Activated T-cell treated with anti-CD3 and anti-CD28 coated beads, Interleukin-2, amount 50 U/mL, for 72 hours (primary cell): ENCODE measurements at places on chromosomes 16 and 17. TPM values are rescaled to one million over a fixed set of nuclear protein-coding genes. Genes with fewer than 3 reads are reported as not detected.
A peak's percentile ranks its signal among the peaks of the same experiment; 100 is the strongest.

GRCh38 chr16:10093576-10093975 is 88.7 kb downstream of the GRIN2A start:
- no peak for DNase-seq

Gene RCVRN
- not detected for total RNA-seq

DNA sequence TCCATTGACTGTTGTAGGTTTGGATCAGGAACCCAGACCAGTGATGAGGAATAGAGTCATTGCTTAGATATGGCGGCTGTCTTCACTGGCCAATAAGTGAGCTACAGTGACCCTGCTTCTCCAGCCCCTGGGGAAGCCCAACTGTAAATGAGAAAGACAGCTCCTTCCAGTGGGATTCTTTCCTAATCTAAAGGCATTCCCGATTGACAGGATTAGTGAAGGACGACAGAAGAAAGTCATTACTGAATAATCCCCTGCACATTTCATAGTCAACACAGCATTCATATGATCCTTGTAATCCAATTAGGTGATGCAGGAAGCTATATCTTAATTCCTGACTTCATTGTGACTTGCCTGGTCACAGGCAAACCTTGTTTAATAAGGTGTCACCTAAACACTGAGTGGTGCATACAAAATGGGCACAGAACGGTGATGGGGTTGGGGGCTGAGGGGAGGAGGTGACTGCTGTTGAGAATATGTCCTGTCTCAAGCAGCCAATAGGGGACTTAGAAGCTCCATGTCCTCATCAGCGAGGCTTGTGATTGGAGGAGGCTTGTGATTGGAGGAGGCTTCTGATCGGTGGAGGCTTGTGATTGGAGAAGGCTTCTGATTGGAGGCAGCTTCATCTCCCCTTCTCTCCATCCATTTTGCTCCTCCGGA is 242.6 kb downstream of the XYLT1 start:
- DNase-seq = no peak

Gene DUSP3
- 9.2 TPM for total RNA-seq

GRCh38 chr17:79760197-79760906 is 17.6 kb upstream of the CBX2 start:
- DNase-seq = no peak

Gene SLFN12L
- 73.6 TPM for total RNA-seq

GRCh38 chr16:58970775-58971174 is 236.7 kb upstream of the GOT2 start:
- no peak for DNase-seq

DNA sequence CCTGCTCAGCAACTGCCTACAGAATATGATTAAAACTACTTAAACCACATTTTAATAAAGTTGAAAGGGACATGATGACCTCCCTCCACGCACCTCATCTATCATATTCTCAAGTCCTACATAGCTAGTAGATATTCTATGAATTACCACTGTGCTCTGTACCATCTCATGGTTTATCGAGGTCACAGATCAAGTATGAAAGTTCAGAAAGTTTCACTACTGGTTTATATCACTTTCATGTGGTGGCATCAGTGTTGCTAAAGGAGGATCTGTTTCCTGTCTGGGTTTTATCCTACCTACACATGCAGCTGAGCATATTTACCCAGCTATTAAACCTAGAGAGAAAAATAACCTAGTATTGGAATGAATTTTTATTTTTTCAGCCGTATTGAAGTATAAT is 214.9 kb upstream of the MON1B start:
- DNase-seq = no peak

Gene HBM
- not detected for total RNA-seq

- peak; percentile 26 for DNase-seq
Measured at GRCh38 chr16:23827057-23827456, 8.7 kb upstream of the PRKCB start.

DNA sequence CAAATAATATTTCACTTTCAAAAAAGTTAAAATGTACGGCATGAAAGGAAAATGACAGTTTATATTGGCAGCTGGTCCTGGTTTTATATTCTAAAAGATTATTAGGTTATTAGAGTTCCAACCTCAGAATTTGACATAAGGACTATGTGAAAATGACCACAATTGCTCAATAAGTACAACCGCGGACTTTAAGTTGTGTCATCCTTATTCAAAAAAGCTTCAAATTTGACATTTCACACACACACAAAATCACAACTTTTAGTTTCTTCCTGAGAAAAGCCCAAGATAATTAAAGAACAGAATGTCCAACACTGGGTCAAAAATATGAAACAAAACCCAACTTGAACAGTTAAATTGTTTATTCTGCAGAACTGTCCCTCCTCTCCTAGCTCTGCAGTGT is 133.2 kb upstream of the AXIN2 start:
- DNase-seq = no peak

Gene SRL
- total RNA-seq = not detected

Gene OR4D2
- not detected for total RNA-seq

Gene ABI3
- total RNA-seq = 32.4 TPM

Gene NPIPB9
- total RNA-seq = 4.1 TPM

DNA sequence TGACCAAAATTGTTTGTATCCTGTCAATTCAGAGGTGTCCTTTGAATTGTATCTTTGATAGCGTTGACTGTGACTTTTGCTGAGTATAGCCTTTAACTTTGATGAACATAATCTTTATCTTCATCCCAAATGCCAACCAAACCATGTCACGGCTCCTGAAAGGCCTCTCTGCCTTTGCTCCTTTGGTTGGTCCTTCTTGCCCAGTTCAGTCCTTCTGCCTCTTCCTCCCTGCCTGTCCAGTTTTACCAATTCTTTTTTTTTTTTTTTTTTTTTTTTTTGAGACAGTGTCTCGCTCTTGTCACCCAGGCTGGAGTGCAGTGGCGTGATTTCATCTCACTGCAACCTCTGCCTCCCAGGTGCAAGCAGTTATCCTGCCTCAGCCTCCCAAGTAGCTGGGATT is 12.9 kb upstream of the VPS4A start:
- no peak for DNase-seq

DNA sequence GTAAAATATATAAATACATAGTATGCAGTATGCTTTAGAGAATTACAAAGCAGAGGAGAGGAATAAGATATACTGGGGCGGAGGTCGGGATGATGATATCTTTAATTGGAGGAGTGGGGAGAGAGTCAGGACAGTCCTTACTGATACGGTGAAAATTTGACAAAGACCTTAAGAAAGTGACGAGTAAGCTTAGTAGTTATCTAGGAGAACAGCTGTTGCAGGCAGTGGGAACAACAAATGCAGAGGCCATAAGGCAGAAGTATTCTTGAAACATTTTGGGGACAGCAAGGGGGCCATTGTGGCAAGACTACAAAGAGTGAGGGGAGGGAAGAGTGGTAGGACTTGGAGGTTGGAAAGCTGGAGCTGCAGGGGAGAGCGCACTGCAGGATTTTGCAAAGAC is 22.3 kb upstream of the CDC6 start:
- no peak for DNase-seq

DNA sequence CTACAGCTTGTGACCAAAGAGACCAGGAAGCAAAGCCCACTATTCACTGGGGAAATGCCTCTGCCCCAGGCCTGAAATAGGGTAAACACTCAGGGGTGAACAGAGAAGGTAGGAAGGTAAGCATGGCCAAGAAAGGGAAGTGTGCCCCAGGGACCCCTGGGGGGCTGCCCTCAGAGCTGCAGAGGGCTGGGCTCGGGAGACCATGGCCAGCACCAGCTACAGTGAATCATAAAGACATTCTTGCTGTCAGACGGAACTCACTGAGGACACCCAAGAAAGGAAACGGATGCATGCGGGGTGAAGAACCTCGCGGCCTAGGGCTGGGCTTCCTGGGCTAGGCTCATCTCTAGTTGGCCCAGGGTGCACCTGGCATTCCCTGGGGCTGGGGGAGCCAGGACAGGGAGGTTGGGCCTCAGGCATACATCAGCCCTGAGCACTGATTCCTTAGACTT is 9.6 kb downstream of the HIC1 start:
- no peak for DNase-seq

DNA sequence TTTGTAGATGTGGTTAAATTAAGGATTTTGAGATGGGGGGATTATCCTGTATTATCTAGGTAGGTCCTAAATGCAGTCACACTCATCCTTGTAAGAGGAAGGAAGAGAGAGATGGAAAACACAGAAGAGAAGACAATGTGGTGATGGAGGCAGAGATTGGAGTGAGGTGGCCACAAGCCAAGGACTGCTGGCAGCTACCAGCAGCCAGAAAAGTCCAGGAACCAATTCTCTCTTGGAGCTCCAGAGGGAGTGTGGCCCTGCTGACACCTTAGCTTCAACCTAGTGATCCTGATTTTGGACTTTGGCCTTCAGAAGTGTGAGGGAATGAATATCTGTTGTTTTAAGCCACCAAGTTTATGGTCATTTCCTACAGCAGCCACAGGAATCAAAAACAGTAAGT is 18.0 kb downstream of the MAPT start:
- no peak for DNase-seq

Gene HIRIP3
- total RNA-seq = 45.8 TPM

- peak; percentile 59 for DNase-seq
Measured at GRCh38 chr17:7478276-7479212, 887 bp downstream of the ZBTB4 start.

Gene CHRNE
- total RNA-seq = 0.89 TPM

GRCh38 chr17:30586818-30587595 is 109.8 kb downstream of the GOSR1 start:
- peak; percentile 30 for DNase-seq

Gene KRTAP2-1
- not detected for total RNA-seq

- no peak for DNase-seq
Measured at GRCh38 chr16:81018496-81018895, 11.5 kb downstream of the CENPN start.

Gene PSME3
- 91.2 TPM for total RNA-seq

GRCh38 chr17:19549746-19550623 is 16.3 kb downstream of the SLC47A1 start:
- no peak for DNase-seq

GRCh38 chr17:38897176-38897575 is 27.3 kb downstream of the LASP1 start:
- DNase-seq = no peak

DNA sequence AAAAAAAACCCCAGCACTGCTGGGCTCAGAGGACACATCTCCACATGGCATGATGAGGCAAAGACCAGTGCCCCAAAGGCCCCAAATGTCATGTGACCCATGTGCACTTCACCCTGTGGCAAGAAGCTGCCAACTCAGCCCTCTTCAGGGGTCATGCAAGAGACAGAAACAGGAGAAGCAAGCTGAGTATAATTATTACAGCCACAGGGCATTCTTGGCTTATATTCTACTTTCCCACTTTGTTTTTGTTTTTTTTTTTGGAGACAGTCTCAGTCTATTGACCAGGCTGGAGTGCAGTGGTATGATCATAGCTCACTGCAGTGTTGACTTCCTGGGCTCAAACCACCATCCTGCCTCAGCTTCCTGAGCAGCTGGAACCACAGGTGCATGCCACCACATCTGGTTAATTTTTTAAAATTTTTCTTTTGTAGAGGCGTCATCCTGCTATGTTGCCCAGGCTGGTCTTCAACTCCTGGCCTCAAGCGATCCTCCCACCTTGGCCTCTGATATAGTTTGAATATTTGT is 32.7 kb upstream of the LITAF start:
- DNase-seq = peak; percentile 16

DNA sequence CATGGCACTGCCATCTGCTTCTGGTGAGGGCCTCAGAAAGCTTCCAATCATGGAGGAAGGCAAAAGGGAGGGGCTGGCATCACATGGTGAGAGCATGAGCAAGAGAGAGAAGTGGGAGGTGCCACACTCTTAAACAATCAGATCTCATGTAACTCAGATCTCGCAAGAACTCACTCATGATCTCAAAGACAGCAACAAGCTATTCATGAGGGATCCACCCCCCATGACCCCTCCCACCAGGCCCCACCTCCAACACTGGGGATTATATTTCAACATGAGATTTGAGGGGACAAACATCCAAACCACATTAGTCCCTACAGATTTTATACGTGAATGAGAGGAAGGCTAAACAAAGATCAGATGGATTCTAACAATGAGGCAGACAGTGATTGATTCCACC is 8.9 kb upstream of the TMEM132E start:
- no peak for DNase-seq

GRCh38 chr17:54028986-54029580 is 206.4 kb downstream of the KIF2B start:
- DNase-seq = no peak

Gene PYDC1
- not detected for total RNA-seq

DNA sequence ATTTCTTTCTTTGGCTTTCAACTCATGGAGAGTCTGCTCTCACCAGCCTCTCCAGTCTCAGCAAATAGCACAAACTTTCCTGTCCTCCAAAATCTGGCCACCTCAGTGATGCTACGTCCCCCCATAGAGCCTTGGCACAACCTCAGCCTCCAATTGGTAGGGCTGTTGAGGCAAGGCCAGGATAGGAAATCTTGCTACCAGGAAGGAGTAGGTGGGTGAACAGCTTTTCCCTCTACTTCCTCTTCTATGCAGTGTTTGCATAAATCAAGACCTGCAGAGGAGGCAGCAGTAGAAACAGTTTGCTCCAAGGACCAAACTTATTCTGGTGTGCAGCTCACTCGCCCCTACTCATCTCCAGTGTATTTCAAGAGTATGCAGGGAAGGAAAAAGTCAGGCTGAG is 701 bp upstream of the DPEP2 start:
- DNase-seq = no peak

Gene CCL4
- 63.9 TPM for total RNA-seq

DNA sequence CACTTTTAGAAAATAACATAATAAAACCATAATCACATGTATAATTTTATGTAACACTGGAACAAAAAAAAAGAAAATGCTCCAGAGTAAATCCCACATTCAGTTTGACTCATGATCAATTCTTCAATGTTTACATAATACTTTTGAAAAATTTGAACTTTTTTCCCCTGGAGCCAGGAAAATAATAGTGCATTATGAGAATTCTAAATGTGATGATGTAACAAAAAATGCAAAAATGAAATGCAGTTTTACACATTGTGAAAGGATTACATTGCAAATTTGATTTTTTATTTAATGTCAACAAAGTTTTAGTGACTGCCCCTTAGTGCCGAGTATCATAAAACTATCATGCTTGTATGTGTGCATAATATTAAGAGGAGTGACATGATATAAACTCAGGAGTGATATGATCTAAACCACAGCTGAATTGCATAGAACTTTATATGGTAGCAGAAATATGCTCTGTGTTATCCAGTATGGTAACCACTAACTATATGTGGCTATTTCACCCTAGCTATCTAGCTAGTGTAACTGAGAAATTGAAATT is 238.2 kb downstream of the CDH8 start:
- DNase-seq = no peak

Gene TVP23A
- total RNA-seq = 0.60 TPM

Gene CRYM
- not detected for total RNA-seq
